Kidney capillary endothelial cell (primary cell): ENCODE measurements at places on chromosomes 7 and 10.
A peak's percentile ranks its signal among the peaks of the same experiment; 100 is the strongest.

GRCh38 chr7:70481570-70482123 is 650.3 kb upstream of the GALNT17 start:
- DNase-seq: no peak

GRCh38 chr7:106042196-106042611 is 69.9 kb downstream of the SYPL1 start:
- DNase-seq: no peak

- DNase-seq: no peak
Observed at GRCh38 chr10:61169294-61169693, 225.3 kb upstream of the RHOBTB1 start.

- no peak for DNase-seq
Observed at GRCh38 chr10:126017961-126018560, 121.7 kb downstream of the FANK1 start.

DNA sequence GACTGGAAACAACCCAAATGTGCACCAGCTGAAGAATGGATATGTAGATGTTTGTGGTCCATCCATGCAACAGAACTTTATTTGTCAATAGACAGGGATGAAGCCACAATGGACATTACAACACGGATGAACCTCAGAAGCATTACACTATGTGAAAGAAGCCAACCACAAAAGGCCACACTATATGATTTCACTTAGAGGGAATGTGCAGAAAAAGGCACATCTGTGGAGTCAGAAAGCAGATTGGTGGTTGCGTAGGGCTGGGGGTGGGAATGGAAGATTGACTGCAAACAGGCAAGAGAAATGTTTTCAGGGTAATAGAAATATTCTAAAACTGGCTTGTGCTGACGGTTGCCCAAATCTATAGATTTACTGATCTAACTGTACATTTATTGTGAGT is 34.3 kb upstream of the WASHC2A start:
- no peak for DNase-seq

DNA sequence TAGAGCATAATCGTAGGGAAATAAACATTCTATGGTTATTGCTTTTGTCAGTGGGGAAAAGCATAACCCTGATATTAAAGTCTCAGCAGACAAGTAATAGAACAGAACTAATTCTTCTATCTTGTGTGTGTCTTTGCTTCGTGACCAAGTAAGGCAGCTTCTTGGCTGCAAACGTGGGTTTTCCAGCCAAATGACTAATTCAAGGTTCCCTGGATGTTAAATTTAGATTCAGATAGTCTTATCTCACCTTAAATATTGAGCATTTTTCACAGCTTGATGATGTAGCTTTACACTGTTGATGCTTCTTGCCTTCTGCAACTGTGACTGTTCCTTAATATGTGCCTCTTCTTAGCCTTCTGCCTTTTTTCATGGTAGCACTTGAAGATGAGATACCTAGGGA is 113.0 kb downstream of the EXOC4 start:
- DNase-seq: peak; percentile 36

DNA sequence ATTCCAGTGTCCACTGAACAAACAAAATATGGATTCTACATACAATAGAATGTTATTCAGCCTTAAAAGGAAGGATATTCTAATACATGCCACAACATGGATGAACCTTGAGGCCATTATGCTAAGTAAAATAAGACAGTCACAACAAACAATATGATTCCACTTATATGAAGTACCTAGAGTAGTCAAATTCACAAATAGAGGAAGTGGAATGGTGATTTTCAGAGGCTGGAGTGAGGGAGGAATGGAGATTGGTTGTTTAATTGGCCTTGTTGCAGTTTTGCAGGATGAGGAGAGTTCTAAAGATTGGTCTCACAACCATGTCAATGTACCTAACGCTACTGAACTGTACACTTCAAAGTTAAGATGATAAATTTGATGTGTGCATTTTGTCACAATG is 119.6 kb downstream of the CHN2 start:
- DNase-seq: no peak

DNA sequence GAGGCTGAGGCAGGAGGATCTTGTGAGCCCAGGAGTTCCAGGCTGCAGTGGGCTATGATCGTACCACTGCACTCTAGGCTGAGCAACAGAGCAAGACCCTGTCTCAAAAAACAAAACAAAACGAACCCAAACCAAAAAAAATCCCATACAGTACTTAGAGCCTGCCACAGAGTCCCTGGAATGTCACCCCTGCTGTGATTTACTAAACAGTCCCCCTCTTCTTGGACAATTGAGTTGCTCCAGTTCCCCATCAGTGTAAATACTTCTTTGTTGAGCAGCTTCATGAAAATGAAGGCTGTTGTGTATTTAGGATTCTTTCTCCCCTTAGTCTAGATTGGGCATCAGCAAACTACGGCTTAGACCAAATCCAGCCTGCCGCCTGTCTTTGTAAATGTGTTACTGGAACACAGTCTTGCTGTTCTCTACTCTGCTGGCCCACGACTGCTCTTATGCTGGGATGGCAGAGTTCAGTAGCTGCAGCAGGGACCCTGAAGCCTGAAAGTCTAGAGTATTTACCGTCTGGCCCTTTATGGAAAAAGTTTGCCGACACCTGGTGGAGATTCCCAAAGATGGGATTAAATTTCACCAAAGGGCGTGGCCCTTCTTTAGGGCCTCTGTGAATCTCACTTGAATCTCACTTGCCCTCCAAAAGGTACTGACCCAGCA is 57.8 kb downstream of the PALD1 start:
- DNase-seq: no peak

DNA sequence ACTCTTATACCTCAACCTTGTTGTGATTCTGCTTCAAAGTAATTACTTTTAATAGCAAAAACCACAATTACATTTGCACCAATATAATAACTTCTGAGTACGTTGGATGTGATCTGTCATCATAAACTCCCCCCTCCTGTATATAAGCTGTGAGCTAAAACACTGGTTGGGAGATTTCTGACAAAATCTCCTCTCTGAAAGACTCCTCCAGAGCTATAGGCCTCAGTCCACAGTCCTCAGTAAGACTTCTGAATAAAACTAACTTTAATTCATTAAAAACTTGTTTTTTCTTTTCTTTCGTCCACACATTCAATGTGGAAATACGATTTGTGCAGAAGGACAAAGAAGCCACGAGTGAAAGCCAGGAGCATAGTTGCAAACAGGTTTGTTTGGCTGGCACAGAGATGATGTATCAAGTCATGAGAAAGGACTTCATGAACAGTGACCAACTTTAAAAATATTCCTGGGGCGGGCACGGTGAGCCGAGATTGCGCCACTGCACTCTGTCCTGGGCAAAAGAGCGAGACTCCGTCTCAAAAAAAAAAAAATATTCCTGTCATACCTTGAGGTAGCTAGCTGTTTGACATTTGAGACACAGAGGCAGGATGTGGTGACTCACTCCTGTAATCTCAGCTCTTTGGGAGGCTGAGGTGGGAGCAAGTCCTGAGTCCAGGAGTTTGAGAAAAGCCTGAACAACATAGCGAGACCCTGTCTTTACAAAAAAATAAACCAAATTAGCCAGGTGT is 91.1 kb upstream of the ARHGAP21 start:
- no peak for DNase-seq

GRCh38 chr10:63384001-63384400 is 81.8 kb downstream of the JMJD1C start:
- DNase-seq: no peak

- DNase-seq: no peak
Observed at GRCh38 chr7:77360104-77360503, 56.0 kb downstream of the GSAP start.

DNA sequence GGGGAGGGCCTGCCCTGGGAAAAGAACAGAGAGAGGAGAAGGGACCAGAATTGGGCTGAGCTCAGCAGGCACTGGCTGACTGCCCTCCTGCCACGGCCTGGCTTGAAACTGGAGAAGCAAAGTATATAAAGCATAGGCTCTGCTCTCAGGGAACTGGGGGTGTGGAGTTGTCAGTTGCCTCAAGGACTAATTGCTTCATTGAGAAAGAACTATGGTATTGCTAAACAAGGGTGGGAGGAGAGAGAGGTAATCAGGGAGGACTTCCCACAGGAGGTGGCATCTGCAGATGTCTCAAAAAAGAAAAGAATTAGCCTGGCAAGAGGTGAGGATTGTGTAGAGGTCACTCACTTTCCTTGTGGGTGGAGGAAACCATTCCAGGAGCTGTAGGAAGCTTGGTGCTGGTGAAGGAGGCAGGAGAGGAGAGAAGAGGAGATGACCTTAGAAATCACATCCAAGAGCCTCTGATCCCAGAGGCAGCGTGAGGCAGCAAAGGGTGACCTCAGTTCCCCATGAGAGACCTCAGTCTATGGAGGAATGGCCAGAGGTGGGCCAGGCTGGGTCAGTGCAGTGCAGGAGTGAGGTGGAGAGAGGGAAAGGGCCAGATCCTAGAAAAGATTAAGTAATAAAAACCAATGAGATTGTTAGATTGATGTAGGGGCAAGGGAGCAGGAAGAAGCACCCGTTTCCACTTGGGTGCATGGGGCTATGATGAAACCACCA is 2.4 kb downstream of the PILRB start:
- no peak for DNase-seq

GRCh38 chr7:122369756-122370155 is 65.2 kb upstream of the FEZF1 start:
- DNase-seq: no peak

DNA sequence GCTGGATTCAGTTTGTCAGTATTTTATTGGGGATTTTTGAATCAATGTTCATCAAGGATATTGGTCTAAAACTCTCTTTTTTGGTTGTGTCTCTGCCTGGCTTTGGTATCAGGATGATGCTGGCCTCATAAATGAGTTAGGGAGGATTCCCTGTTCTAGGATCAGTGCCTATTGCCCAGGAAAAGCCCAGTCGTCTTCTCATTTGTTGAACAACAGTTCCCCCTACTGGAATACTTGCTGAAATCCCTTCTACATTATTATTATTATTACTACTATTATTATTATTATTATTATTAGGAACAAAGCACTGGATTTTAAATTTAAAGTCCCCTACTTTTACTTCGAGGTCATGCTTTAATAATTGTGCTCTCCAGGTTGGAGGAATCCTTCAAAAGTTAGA is 528.9 kb downstream of the MAGI2 start:
- DNase-seq: peak; percentile 25

DNA sequence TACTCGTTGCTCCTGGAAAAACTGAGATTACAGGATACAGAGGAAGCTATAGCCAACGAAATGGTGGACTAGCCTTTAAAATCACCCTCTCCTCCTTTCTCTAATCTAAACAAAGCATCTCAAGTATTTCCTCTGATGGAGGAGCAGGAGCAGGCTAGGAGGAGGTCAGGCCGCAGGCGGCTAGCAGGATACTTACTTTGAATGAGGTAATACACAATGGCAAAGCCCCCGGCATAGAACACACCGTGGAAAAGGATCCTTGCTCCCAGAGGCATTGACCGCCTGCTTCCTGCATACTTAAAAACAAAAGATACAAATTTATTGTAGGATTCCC is 64.4 kb downstream of the STK17A start:
- no peak for DNase-seq

DNA sequence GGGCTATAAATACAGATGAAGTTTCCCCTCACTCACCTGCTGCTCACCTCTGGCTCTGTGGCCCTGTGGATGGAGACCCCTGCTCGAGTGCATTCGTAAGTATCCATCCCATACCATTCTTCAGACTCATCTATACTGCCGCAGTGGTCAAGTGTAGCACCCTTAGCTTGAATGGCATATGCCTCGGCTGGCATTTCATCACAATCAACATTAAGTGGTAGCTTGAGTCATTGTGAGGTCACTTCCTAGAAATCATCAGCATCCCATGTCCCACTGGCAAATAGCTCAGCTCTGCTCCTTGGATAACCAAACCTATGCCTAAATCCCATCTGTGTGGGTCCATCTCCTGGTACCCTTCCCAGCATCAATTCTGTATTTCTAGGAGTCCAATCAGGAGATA is 38.2 kb downstream of the MDH2 start:
- peak; percentile 58 for DNase-seq

GRCh38 chr7:28882869-28883470 is 75.2 kb downstream of the TRIL start:
- no peak for DNase-seq

DNA sequence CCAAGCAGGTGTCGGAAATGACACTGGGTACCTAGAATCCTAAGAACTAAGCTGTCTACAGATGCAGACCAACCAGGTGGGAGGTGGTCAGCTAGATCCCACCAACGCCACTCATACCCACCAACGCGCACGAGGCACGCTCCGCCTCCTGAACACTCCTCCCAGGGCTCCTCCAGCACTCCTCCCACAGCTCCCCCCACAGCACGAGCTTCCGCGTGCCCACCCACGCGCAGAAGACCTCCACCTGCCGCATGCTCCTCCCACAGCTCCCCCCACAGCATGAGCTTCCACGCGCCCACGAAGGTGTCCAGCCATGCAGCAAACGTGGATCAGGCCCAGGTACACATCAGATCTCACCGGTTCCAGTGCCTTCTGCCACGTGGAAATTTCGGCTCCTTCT is 196.0 kb downstream of the MAD1L1 start:
- no peak for DNase-seq

DNA sequence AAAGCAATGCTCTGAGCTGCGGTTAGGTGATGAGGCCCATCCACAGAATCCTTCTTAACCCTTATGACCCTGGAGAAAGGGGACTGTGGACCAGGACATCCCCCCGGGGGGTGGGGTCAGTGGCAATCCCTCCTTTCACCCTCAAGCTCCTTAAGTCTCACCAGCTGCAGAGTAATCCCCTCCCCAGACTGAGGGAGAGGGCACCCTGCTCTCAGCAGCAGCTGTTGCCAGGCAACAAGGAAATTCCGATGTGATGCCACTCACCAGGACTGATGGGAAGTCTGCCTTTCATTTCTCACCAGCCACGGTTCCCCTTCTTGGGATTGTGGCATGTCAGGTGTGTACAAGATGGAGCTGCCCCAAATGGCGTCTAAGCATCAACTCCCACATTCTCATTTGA is 129.6 kb downstream of the DOCK1 start:
- no peak for DNase-seq

GRCh38 chr7:44067064-44067951 is 1.9 kb upstream of the PGAM2 start:
- no peak for DNase-seq

- no peak for DNase-seq
Observed at GRCh38 chr7:136874393-136875032, 6.1 kb downstream of the CHRM2 start.

DNA sequence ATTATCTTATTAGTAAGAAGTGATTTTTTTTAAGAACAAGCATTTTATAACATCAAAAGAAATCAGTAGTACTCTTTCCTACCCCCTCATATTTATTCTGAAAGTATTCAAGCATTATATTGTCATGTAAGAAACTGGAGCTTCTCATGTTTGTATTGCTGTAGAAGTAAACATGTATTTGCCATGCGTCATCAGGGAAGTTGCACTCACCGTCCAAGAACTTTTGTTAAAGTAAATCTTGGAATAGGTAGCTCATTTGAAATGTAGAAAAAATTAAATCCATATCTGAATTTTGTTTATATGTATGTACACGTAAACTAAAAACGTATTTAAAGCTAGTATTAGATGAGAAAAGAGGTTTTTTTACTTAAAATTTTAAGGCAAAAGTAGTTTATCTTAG is 96.8 kb downstream of the PTEN start:
- no peak for DNase-seq

- no peak for DNase-seq
Observed at GRCh38 chr7:22730921-22731654, 4.1 kb downstream of the IL6 start.

- DNase-seq: no peak
Observed at GRCh38 chr10:8035641-8036470, 18.6 kb upstream of the GATA3 start.
